ENCODE measurements at places on chromosomes 11 and 22. TPM values are rescaled to one million over a fixed set of nuclear protein-coding genes. Genes with fewer than 3 reads are reported as not detected.

DNA sequence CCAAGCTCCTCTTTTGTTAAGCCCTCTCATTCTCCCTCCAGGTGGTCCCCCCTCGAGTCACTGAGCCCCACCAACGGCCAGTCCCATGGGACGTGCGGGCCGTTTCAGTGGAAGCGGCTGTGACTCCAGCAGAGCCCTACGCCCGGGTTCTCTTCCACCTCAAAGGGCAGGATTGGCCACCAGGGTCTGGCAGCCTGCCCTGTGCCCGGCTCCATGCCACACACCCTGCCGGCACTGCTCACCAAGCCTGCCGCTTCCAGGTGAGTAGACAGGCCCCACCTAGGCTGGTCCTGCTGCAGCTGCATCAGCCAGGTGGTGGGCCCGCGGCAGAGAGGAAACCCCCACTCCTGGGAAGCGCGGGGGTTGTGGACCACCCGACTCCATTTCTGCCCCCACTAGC lies 3.3 kb downstream of the TMEM132A start:
- DNase-seq: no peak

GRCh38 chr11:79471071-79471844 lies 30.4 kb upstream of the TENM4 start:
- DNase-seq: no peak

- peak; percentile 11 for DNase-seq
Measured at GRCh38 chr11:81569999-81570398, 1163.7 kb downstream of the FAM181B start.

GRCh38 chr11:69372589-69373250 lies 78.8 kb downstream of the MYEOV start:
- DNase-seq: no peak

GRCh38 chr22:22944268-22944985 lies 56.8 kb downstream of the IGLL5 start:
- no peak for DNase-seq

DNA sequence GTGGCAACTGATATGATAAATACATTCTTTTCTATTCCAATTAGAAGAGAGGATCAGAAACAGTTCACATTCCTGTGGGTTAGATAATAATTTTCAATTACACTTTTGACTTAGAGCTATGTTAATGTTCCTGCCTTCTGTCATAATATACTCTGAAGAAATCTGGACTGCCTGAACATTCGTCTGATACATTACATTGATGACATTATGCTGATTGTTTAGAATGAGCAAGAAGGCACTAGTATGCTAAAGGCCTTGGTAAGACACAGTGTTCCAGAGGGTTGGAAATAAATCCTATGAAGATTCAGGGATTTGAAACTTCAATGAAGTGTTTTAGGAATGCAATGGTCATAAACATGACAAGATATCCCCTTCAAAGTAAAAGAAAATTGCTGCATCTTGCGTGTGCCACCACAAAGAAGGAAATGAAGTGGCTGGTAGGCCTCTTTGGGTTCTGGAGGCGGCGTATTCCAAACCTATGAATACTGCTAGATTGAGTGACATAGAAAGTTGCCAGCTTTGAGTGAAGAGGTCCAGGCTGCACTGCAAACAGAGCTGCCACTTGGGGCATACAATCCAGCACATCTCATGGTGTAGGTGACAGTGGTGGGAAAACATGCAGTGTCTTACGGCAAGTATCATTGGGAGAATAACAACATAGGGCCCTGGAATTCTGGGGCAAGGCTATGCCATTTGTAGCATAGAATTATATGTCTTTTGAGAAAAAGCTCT lies 21.2 kb upstream of the PDE3B start:
- no peak for DNase-seq

DNA sequence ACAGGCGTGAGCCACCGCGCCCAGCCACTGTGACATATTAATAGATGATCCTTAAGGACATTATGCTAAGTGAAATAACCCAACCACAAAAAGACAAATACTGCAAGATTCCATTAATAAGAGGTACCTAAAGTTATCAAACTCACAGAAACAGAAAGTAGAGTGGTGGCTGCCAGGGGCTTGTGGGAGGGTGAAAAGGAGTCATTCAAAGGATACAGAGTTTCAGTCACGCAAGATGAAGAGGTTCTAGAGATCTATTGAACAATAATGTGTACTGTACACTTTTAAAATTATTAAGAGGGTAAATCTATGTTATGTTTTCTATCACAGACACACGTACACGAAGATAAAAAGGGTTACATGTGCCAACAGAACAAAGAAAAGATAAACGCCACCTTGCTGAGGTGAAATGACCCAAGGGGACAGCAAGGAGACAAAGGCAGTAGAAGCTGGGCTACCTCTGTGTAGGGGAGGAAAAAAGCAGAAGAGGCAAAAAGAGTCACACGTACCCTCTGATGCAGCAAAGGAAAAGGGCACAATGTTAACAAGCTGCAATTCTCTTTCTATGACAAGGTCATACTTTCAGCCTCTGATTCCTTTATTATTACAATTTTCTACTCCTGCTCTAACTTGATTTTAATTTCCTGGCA lies 65.3 kb downstream of the AMBRA1 start:
- DNase-seq: no peak

DNA sequence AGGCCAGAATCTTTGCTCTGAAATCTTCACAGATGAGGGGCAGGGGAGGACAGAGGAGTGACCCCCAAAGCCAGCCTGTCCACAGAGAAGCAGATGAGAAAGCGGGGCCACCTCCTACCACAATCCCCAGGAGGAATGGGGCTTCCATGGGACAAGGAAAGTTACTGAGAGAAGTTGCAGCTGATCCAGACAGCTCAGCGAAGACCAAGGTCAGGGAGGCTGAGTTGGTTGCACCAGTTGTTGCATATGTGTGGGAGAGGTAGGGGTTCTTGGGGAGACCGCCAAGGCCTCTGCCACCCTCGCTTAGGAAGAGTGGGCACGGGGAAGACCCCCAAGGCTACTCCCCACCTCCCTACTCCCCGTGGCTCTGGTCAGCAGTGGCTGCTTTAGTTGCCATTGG lies 81.6 kb upstream of the EIF3D start:
- no peak for DNase-seq

- DNase-seq: no peak
Measured at GRCh38 chr22:50260434-50260800, 1.1 kb downstream of the MAPK12 start.

- DNase-seq: no peak
Measured at GRCh38 chr11:20511982-20512381, 87.4 kb upstream of the SLC6A5 start.

Gene CARD16
- total RNA-seq: 8.0 TPM

Gene C11orf65
- total RNA-seq: 0.43 TPM

Gene GSTT2B
- 0.76 TPM for total RNA-seq

Gene CNTN5
- total RNA-seq: 0.66 TPM

Gene MAP6
- 0.24 TPM for total RNA-seq

All from A673 (cell line).